ENCODE measurements at places on chromosomes 4 and X.

- DNase-seq: no peak
These were observed 670.1 kb upstream of the LCORL start for GRCh38 chr4:18691431-18692200.

DNA sequence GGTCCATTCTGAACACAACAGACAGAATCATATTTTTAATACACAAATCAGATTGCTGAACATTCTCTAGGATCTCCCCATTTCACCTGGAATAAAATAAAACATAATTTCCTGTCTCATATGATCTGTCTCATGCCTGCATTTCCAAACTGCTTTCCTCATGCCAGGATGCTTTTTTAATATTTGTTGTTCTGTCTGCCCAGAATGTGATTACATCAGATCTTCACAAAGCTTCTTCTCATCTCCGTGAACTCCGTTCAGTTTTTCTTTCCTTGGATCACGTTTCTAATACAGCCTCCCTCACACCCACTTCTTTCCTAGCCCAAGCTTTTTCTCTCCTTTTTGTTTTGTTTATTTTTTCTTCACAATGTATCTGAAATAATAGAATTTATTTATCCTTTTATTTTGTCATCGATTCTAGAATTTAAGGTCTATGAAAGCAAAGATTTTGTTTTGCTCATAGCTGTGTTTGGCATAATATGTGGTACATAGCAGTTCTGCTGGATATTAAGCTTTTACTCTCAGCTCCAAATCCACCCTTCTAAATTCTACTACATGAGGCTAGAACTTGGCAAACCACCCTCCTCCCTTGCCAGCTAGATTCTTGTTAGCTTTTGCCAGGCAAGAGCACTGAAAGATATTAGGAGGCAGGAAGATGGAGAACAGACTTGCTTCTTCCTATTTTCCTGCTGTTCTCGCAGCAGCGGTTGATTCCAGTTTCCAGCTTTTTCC lies 165.5 kb upstream of the SLIT2 start:
- no peak for DNase-seq

DNA sequence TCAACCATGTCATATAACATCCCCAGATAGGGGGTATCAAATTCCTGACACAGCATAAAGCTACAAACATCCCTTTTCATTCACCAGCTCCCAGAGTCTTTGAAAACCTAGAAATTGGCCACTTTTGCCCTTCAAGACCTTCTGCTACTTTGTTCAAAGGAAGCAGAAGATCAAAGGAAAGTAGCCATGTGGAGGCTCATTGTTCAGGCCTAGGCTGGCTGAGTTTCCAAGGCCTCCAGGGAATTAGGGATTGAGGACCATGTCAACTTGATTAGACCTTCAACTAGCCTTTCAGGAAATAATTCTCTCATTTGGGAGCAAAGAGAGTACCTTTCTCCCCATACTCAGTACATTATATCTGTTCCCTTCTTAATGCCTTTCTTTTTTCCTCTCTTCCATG lies 66.8 kb upstream of the ATXN3L start:
- no peak for DNase-seq

GRCh38 chr4:22870847-22871449 lies 178.2 kb downstream of the GBA3 start:
- DNase-seq: no peak

DNA sequence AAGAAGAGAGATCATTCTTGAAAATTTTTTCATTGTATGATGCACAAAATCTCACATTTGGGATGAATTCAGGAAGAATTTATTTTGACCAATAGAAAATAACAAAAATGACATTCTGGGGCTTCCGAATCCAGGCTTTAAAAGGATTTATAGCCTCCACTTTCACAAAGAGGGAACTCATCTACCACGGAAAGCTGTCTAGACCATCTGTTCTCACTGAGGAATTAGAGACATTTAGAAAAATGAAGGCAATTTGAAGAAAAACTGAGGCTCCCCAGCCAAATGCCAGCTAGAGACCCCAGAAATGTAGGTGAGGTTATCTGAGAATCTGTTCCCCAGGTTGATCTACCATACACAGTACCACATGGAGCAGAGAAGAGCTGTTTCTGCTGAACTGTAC lies 464.3 kb downstream of the TMA16 start:
- no peak for DNase-seq

DNA sequence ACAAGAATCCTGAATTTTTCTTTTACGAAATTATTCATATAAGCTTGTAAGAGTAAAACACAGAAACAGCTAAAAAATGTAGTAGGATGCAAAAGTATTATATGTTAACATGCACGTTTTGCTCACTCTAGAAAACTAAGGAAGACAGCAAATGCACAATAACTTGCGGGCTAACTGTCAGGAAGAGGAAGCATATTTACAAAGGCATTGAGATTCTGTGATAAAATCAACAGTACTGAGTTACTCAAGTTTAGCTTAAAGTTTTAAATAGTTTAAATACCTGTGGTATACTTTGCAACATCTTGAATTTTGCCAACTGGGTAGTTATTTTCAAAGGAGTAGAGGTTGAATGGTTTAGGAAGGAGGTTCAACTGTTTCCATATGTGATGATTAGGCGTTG lies 37.0 kb downstream of the SH2D1A start:
- DNase-seq: no peak
